Prostate gland (tissue), 2 donors: ENCODE measurements at places on chromosomes 7 and 10. TPM values are rescaled to one million over a fixed set of nuclear protein-coding genes. Genes with fewer than 3 reads are reported as not detected.

MYO1G gene
- total RNA-seq = 1.9 TPM

DNA sequence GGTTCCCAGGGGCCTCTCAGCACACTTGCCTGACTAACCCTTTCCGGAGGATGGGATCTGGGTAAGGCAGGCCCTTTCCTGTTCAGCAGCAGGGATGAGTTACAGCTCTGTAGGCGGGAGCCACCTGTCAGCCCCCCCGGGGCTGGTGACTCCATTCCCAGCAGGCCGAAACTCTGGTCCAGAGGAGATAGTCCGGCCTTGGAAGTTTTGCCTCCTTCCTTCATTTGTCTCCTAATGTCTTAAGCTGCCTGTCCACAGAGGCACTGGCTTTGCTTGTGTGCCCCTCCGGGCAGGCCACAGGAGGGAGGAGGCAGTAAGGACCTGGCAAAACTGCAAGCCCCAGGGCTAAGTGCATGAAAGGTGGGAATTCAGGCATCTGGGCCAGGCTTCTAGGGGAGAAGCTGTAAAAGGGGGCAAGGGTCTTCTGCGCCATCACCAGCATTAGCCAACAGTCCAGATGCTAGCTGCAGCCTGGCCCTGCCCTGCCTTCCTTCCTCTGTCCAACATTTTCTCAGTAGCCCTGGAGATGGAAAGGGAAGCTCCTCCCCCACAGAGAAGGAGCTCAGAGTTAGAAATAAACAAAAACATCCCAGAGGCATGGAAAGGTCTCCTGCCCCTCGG lies 1.2 kb downstream of the ADIRF start:
- DNase-seq = no peak

- DNase-seq = no peak
Observed at GRCh38 chr7:157645539-157645938, 308.7 kb downstream of the DNAJB6 start.

TEX36 gene
- total RNA-seq = not detected

- DNase-seq = no peak
Observed at GRCh38 chr7:17659126-17659525, 281.2 kb downstream of the SNX13 start.

MYL10 gene
- total RNA-seq = not detected

DNA sequence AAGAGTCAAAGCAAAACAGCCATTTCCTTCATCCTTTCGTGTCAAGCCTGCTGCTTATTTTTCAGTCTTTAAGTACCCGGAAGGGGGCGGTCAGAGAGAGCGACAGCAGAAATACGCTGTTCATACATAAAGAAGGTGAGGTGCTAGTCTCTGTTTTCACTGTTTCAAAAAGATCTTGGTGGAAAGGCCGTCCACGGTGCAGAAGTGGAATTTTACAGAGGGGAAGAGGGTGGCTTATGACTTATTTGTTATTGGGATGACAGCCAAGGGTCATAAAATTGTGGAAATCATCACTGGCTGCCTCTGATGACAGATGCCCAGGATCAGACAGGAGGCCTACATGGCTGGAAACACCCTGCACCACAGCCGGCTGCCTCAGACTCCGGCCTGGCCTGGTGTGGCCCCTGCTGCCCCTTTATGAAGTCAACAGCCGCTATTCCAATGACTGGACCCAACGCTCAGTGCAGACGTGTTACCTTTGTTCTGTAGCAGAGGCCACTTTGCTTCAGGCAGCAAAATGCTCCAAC lies 57.0 kb downstream of the HIPK2 start:
- DNase-seq = no peak

TRPV5 gene
- not detected for total RNA-seq

ITPRID1 gene
- 0.17 TPM for total RNA-seq

DNA sequence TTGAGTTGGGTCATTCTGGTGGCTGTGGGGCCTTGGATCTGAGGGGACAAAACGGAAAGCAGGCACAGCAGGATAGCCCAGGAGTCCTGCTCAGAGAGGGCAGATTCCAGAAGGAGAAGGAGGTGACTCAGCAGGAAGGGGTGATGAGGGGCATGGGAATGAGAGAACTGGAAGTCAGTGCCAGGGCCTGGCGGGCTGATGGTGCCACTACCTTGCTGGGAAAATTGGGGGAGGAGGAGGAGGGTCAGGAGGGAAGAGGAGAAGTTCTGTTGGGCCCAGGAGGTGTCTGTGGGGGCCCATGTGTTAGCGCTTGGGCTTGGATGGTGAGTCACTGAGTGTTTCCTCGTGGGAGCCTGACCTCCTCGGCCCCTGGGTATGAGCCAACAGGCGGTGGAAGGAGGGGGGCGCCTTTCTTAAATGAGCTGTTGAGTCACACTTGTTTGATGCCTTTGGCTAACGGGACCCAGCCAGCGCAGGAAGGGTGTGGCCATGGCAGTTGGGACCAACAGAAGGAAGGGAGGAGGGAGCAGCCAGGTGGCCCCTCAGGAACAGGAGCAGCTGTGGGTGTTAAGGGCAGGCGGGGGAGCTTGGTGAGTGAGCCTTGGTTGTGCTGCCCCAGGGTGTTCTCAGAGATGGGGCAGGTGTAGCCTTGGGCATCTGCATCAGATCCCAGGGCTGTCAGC lies 130.0 kb upstream of the BTBD16 start:
- no peak for DNase-seq

PIK3AP1 gene
- total RNA-seq = 15.6 TPM

DNA sequence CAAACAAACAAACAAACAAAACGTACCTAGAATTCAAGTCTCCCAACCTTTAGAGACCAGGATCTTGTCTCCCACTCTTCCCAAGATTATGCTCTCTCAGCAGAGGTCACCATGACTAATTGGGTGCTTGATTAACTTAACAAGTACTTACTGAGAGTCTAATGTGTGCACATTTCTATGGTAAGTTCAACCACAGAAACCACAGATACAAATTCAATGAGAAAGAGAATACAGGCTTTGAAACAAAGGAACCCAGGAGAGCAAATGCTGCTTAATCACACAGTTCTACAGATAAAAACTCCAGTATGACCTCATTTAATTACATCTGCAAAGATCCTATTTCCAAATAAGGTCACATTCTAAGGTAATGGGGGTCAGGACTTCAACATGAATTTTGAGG lies 142.8 kb downstream of the DNAJC1 start:
- no peak for DNase-seq

MIOS gene
- 52.3 TPM for total RNA-seq

NYAP1 gene
- 0.73 TPM for total RNA-seq

DNA sequence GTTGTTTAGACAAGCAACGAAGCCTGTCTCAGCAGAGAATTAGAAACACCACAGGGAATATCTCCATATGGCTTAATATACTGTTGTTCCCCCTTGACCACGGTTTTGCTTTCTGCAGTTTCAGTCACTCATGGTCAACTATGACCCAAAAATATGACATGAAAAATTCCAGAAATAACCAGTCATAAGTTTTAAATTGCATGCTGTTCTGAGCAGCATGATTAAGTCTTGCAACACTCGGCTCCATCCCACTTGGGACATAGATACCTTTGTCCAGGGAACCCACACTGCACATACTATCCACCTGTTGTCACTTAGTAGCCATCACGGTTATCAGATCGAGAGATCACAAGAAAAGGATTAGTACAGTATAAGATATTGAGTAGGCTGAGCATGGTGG lies 60.7 kb upstream of the FOXK1 start:
- no peak for DNase-seq

DNA sequence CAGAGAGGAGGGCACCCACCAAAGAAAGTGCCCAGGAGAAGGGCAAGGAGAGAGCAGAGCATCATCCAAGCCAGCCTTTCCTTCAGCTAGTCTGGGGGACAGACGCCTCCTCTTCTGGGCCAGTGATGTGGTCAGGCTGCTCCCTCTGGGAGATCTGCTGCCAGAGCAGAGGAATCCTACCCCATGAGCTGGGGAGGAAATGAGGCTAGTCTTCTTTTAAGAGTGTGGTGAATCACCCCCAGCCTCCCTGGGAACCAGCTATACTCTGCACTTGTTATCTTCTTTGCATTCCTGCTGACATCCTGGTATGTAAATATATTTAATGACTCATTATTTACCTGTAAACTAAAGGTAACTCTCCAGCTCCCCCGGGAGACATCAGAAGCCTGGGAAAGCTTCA lies 41.6 kb upstream of the EPHB6 start:
- no peak for DNase-seq

GBX1 gene
- total RNA-seq = not detected

IKZF1 gene
- 7.7 TPM for total RNA-seq

ACBD7 gene
- 0.91 TPM for total RNA-seq

KIAA1217 gene
- total RNA-seq = 188 TPM

DNA sequence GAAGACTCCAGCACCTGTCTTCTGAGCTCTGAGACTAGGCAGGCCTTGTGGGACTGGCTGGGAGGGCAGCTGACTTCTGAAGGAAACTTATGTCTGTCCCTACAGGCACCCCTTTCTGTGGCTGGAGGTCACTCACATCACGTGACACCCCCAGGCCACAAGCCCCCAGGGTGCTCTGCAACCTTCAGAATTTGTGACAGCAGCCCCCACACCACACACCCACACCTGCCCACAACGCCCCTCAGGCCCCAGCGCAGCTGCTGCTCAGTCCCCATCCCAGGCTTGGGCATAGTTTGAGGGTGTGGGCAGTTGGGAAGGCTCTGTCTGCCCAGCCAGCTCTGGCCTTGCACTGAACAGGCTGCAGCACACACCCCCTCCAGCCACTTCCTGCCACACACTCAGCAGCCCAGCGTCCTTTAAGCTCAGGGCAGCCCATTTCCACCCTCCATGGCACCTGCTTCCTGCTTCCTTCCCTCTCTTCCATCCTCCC lies 80.0 kb upstream of the UNC5B start:
- DNase-seq = no peak

- no peak for DNase-seq
Observed at GRCh38 chr7:51321961-51322515, 5.4 kb upstream of the COBL start.

- no peak for DNase-seq
Observed at GRCh38 chr7:130777426-130777825, 43.4 kb upstream of the KLF14 start.
